ENCODE measurements at places on chromosomes 1 and 21.

GRCh38 chr1:86429835-86430234, 5.9 kb downstream of the CLCA2 start:
- no peak for DNase-seq

DNA sequence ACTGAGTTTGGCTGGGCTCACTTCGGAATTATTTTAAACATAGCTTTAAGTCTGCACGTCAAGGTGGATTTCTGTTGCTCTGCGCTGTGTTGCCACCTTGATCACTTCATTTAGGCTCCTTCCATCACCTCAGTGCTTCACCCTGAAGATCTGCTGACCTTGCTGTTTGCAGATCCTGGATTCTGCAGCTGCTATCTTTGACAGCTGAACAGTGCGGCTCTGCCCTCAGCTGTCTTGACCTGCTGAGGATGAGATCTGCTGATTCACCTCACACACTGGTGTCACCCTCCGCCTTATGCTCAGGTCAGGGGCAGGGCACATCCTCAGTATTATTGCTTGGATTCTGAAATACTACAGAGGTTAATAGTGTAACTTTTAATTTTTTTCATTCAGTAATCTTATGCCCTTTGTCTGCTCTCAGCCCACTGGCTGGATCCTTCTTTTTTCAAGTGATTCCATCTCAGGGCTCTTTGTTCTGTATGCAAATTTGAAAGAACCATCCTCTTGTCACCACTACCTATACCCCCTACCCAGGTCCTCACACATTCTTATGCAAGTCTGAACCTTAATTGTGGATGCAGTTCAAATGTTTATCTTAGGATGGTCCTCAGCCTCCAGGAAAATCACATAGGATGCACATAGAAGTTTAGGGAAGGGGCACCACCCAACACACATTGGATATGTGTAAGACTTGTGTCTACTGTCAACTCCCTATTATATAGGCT, 364.0 kb downstream of the OLFM3 start:
- no peak for DNase-seq

GRCh38 chr1:46606255-46606965, 2.3 kb upstream of the MKNK1 start:
- DNase-seq = no peak

GRCh38 chr1:229378586-229379367, 35.9 kb upstream of the CCSAP start:
- no peak for DNase-seq

DNA sequence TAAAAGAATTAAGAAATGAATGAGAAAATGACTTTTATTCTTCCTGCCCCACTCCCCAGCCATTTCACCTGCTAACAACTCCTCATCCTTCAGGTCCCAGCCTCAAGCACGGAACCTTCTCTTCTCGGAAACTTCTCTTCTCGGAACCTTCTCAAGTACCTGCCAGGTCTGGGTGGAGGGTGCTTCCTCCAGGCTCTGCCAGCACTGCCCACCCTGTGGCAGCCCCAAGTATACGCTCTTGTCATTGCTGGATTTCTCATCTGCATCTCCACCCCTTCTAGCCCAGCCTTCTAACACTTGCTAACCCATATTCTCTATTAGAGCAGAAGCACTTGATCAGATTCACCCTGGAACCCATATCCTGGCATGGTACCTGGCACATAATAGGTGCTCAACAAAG, 3.9 kb upstream of the IFFO2 start:
- DNase-seq = no peak

DNA sequence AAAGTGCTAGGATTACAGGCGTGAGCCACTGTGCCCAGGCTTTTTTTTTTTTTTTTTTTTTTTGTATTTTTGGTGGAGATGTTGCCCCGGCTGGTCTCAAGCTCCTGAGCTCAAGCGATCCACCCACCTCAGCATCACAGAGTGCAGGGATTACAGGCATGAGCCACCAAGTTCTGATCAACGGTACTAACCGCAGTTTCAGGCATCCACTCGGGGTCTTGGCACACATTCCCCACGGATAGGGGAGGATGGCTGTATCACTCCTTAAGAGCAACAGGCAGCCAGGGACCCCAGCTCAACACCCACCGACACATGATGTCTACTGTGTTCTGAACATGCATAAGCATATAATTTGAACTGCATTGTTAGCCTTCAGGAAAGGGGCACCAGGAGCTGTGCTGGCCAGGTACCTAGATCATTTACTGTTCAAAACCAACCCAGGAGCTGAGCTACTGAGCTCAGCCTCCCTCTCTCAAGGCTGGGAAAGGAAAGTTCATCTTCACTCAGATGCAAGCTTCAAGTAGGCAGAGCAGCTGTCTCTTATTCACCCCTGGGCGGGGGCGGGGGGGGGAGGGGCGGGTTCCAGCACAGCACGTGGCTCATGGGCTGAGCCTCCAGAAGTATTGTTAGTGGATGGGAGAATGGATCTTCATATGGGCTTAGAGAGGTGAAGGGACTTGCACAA, 24.7 kb downstream of the CAPZB start:
- DNase-seq = no peak

GRCh38 chr1:153465811-153466636, 5.6 kb upstream of the S100A7 start:
- peak; percentile 33 for DNase-seq

DNA sequence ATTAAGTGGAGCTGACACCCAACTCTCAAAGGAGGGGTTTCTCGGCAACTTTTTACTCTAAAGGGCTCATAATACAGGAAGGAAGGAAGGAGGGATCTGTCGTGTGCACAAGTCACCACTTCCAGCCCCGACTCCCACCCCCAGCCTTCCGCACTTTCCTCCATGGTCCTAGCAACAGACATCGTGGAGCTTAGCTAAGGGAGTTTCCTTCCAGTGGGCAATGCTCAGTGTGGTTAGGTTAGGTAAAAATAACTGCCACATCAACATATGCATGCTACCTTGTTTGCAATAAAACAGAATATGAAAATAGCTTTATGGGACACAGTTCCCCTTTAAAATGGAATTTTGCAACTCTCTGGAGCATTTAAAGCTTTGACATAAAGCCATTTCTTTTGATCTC, 35.2 kb downstream of the KANK4 start:
- no peak for DNase-seq

DNA sequence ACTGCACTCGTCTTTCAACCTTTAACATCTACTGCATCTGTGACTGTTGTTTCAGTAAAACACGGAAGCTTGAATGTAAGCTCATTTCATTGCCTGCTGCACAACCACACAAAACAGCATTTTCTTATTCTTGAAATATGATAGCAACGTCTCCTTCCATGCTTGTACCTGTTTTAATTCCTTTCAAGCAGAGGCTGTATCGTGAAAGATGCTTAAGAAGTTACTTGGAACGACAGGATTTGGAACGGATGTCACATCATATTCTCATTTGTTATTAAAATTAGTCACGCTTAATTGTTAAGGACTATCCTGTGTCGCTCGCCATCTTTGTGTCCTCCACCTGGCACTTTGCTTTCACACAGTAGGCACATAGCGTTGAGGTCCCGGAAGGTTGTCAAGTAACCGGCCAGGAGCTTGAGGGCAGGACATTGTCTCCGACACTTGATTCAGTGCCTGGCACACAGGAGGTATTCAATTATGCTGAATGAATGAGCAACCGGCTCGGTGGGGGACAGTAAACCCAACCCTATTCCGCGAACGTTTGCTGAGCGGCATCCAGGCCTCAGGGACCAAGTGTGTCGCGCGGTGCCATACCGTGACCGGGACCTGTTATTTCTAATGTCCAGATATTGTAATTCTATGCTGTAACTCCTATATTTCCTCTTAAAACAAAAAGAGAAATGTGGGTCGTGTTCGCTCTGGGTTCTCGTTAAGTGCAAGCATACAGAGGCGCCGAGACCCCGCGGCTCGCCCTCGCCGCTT, 499 bp upstream of the SH3GLB1 start:
- no peak for DNase-seq

GRCh38 chr1:201888282-201889089, at the start of gene SHISA4:
TSS of gene SHISA4 (plus strand) at chr1:201888898. CDS start at chr1:201888995, 97 bp downstream.
- DNase-seq = no peak

GRCh38 chr1:20552728-20553445, 514 bp downstream of the FAM43B start:
- peak; percentile 34 for DNase-seq

DNA sequence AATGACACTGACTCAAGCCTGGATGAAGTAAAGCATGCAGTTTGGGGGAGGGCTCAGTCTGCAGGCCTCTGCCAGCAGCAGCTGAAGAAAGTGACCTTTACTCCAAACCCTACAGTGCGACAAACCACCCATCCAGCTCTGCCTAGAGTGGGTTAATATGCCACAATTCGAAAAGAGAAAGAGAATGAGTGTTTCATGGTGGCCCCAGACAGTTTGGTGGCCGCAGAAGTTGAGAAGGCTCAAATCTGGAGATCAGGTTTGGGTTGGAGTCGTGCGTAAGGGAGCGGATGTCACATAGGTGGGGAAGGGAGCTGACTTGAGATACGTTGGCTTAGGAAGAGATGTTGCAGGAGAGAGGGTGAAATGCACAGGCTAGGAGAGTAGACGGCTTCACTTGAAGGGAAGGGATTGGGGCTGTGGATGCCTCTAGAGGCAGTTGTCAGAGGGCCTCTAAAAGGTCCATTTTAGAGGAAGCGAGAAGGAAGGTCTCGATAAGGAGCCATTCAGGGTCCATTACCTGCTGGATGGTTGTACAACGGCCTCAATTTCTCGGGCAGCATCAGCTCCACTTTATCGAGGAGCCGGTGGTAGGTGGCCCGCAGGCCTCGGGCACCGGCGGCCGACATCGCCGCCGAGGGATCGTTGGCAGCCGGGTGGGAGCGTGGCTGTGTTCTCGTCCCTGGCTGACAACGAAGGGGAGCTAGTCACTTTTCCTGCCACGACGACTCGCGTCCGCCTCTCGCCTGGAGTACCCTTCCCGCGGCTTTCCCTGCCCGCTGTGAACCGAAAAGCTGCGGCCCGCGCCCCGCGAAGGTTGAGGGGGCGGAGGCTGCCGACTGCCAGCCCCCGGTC, 1.0 kb upstream of the DCAF6 start:
- peak; percentile 21 for DNase-seq

- no peak for DNase-seq
These were observed 178.2 kb upstream of the SGIP1 start for GRCh38 chr1:66355756-66356155.

- no peak for DNase-seq
These were observed 1.2 kb downstream of the TMEM53 start for GRCh38 chr1:44672961-44673674.

GRCh38 chr21:33236766-33237165, 7.0 kb downstream of the IFNAR2 start:
- DNase-seq = no peak

- DNase-seq = peak; percentile 5
These were observed 858 bp upstream of the SUSD4 start for GRCh38 chr1:223364685-223365382.

DNA sequence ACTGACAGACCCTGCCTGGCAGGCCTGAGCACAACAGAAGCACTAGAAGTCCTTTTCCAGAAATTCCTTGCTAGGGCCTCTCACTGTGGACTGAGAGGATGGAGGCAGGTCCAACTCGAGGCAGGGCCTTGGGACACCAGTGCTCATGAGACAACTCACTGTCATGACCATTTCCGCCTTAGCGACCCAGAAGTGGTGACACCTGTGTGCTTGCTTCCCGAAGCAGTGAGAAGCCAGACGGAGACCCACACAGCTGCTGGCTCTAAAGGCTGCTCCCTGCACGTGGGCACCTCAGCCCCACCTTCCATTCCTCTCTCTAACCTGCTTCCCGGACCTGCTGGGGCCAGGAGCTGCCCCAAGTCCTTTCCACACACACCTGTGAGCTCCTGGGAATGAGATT, 33.0 kb downstream of the KCNC4 start:
- DNase-seq = peak; percentile 19

DNA sequence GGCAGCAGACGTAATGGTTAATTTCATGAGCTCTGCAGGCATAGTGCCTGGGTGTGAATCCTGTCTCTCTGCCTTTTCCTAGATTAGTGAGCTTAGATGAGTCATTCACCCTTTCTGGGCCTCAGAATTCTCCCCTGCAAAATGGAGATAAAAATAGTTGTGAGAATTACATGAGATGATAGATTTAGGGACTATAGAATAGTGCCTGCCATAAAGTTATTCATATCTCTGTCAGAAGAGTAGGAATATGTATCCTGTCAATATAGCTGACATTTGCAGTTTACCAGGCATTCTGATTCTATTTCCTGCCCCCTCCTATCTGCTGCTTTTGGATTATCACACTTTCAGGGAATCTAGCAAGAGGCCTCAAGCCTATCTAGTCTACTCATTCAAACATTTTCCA, 112.0 kb downstream of the PDE4B start:
- DNase-seq = no peak

- DNase-seq = no peak
These were observed 194.4 kb upstream of the KAZN start for GRCh38 chr1:14403961-14404645.

- no peak for DNase-seq
These were observed 10.4 kb downstream of the TFF2 start for GRCh38 chr21:42340187-42341050.

DNA sequence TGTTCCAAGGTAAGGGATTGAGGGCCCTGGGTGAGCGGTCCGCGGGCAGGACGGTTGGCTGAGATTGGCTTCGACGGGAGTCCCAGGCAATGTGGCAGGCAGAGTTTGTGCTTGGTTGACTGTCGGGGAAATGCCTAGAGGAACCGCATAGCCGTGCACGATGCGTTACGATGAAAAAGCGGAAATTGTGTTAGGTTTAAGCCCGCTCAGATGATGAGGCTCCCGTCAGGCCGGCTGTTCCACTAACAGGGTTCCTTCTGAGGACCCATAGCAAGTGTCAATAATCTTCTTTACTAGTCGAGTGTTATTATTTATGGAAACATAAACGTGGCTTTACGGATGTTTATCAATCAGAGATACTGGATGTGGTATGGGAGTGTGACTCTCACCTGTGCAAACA, 117.8 kb upstream of the COL6A1 start:
- DNase-seq = no peak

DNA sequence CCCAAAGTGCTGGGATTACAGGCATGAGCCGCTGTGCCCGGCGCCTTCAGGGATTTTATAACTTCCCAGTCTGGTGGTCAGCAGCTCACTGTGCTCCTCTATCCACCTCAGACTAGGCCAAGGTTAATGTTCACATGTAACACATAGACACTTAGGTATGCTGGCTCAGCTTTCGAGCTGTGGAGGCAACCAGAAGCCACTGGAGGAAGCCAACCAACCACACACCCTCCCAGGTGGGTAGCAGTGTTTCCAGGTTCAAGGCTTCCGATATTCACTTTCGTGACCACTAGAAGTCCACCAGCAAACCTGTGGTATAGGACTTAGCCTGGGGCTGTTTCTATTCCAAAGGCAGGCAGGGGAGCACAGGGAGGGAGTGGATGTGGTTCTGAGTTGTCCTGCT, 255.9 kb upstream of the KIAA0040 start:
- no peak for DNase-seq

DNA sequence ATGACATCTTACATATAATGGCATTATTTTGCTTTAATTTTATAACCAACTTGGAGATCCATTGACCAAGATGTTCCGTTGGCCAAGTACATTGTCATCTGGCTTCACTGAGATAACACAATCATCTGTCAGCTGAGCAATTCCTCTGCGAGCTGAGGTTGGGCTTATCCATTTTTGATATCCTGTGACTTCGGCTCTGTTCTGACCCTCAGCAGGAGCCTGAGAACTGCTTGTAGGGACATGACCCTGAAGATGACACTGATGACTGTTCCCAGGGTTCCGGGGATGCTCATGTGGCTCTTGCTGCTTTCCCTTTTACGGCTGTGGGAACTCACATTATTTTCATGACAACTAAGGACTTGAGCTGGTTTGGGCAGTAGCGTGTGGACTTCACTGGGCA, 51.2 kb downstream of the TLR5 start:
- no peak for DNase-seq
